Brain (organoid and tissue), 16 donors: ENCODE measurements at places on chromosomes 13 and 19.

GRCh38 chr19:16433986-16434385 lies 37.8 kb downstream of the EPS15L1 start:
- no peak for DNase-seq

- no peak for DNase-seq
These were observed 2.3 kb downstream of the ATP13A1 start for GRCh38 chr19:19661141-19661674.

GRCh38 chr13:98939660-98940191 lies 38.1 kb downstream of the DOCK9 start:
- DNase-seq = no peak

DNA sequence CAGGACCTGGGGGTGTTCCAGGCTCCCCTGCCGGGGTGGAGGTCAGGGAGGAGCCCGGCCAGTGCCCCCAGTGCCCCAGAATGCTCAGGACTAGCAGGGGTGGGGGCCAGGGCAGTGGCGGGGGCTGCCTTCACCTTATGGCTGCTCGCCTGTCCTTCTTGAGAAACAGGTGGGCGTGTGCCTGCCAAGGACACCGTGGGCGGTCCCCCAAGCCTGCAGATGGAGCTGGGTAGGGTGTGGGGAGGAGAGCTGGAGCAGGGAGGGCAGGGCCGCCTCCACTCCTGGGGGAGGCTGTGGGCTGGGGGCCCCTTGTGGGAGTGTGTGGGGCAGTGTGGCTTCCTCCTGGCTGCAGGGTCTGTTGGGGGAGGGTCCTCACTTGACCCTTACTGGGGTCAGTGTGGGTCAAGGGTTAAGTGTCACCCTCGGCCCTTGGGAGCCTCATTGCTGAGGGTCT lies 160.1 kb downstream of the KDM4B start:
- no peak for DNase-seq

DNA sequence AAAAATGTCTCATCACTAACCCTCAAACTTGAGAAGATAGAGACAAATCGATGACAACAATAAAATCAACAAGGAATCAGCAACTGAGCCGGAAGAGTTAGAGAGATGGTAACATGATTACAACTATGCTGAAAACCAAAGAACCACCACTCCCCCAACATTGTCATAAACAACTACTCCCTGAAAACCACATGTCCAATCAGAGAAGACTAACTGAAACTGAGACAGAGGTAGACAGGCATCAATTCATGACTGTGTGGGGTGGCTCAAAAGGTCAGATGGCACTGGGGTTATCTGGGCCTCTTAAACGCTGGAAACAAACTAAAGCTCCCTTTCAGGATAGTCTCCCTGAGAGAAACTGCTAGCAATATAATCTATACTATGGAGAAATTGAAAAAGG lies 488.8 kb downstream of the KCTD12 start:
- DNase-seq = no peak

GRCh38 chr13:112973577-112973951 lies 4.5 kb downstream of the MCF2L start:
- no peak for DNase-seq

- DNase-seq = no peak
These were observed 15.2 kb downstream of the ERFL start for GRCh38 chr19:41912899-41913537.

GRCh38 chr19:41936961-41937360 lies 8.7 kb upstream of the ERFL start:
- no peak for DNase-seq

DNA sequence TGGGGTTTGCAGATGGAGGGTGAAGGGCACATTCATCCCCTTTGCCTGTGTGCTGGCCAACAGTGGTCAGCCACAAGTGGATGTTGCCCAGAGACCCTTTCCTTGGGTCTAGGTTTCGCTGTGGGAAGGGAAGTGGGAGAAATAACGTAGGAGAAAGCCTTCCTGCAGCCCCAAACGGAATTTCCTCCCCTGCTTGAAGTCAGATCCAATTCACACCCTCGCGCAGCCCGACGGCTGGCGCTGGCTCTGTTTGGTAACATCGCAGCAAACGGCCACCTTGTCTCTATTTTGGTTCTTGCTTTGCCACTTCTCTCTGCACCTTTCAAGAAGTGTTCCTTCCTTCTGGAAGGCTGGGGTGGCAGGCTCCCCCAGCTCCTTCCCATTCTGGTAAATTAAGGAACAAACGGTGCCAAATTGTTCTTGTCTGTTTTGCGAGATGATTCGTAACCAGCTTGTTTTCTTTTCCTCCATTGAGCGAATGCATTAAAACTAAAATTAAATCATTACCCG lies 45.4 kb downstream of the CHST8 start:
- DNase-seq = no peak

GRCh38 chr13:64028551-64028950 lies 2612.9 kb upstream of the PCDH20 start:
- DNase-seq = no peak

DNA sequence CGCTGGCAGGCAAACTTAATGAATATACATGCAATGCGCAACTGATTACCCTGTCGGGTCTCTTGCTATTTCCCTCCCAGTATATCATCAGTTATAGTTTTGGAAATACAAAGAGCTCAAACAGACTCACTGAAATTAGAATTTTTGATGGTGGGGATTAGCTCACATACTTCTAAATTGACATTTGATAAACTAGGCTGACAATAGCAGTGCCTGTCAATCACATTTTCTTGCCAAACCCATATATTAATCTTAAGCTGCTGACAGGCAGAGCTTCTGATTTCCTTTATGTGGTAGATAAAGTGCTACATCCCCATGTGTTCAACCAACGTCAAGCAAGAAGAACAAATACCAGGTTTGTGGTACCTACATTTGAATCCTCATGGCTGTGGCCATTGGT lies 241.6 kb downstream of the DNAJC15 start:
- no peak for DNase-seq

DNA sequence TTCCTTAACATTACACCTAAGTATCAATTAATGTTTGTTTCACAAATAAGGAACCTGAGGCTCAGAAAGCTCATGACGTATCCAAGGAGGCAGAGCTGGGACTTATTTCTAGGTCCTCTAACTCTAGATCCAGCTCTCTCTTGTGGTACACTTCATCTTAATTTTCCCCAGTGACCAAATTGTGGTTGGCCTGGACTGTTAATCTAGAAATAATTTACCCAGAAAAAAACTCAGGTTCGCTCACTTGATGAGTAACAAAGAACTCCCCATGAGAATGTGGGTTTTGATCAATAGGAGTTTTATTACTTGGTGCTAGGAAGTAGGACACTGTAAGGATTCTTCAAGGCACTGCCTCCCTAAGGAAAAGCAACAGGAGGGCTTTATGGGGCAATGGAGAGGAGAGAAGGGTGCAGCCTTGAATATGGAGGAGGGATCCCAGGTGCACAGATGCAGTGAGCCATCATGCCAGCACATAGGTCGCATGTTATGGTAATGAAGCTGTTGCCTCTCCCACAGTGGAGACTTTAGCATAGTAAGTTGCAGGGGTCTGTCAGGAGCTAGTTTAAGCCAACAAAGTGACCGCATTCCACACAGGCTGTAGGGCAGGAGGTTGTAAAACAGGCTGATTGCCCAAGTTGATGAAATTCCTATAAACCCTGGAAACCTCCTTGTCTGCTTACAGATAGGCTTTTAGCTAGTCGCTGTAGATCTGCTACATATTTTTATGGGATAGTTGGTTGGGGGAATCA lies 14.7 kb downstream of the RAP2A start:
- no peak for DNase-seq

DNA sequence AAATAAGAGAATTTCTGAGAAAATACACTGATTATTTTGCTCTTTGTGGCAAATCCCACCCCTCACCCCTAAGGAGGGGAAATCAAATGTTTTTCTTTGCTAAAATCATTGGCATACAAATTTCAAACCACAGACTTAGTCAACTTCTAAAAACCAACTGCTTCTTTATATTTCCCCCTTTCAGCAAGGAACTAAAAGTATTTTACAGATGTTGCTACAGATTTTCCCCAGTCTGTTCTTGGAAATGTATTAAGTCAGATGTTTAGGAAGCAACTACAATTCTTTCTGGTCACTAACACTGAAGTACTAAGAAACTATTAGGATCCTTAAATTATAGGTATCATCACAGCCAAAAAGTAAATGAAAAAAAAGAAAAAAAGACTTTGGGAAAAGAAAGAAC lies 6.9 kb downstream of the MTMR6 start:
- no peak for DNase-seq

DNA sequence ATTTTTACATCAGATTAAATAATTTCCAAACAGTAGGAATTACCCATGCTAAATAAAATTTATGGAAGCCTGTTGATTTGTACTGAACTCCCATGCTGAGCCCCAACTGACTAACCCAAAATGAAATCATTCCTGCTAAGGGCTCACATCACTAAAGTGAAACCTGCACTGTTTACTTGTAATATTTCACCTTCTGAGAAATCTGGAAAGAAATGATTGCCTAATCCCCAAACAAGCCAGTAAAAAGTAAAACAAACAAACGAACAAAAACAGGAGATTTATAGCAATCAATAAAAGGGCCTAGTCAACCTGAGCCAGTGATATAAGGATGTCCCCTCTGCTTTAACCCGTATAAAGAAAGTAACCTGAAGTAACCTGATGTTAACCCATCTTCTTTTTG lies 1599.8 kb downstream of the OLFM4 start:
- no peak for DNase-seq

- DNase-seq = no peak
These were observed 9.9 kb upstream of the C5AR2 start for GRCh38 chr19:47322058-47322457.

DNA sequence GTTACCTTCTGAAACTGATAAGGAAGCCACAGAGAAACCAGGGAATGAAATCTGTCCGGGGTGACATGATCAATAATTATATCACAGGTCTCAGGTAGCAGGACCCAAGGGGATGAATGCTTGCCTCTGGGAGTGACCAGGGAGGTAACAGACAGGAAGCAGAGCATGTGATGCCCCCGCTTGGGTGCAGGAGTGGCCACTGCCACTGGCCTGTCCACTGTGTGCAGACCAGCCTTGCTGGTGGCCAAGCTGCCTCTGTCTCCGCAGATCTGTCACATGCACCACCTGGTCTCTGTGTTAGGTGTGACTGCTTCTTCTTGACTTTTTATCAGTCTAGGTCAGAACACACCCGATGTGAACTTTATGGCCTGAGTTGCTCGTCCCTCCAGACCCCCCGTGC lies 71.8 kb downstream of the PEPD start:
- DNase-seq = no peak

DNA sequence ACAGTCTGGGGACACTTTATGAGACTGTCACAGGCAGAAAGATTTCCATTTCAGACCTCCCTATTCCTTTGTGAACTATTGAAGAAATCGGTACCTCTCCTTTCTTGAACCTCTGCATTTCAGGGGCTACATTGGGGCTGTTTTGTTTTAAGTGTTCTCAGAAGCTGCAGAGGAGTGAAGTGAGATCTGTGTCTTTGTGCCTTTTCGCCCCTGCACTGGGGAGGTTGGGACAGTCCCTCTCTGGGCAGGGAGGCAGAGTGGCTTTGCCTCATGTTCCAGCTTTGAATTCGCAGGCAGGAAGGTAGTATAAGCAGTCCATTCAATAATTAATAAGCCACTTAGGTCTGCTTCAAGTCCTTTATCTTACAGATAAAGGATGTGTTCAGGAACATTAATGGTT lies 9.5 kb upstream of the AMER2 start:
- no peak for DNase-seq

GRCh38 chr13:65763811-65764210 lies 1466.3 kb downstream of the PCDH9 start:
- DNase-seq = no peak

- peak; percentile 74 for DNase-seq
These were observed at the start of gene CHST8 for GRCh38 chr19:33621811-33622504. Gene CHST8, plus strand, starts transcription at chr19:33621953. Its CDS starts 67,309 bp downstream, at chr19:33689262.

GRCh38 chr13:101930331-101930730 lies 471.5 kb downstream of the FGF14 start:
- DNase-seq = no peak

- no peak for DNase-seq
These were observed at the start of gene GIPR for GRCh38 chr19:45667620-45668341. Gene GIPR, plus strand, starts transcription at chr19:45668221. Its CDS starts 1,300 bp downstream, at chr19:45669521.

DNA sequence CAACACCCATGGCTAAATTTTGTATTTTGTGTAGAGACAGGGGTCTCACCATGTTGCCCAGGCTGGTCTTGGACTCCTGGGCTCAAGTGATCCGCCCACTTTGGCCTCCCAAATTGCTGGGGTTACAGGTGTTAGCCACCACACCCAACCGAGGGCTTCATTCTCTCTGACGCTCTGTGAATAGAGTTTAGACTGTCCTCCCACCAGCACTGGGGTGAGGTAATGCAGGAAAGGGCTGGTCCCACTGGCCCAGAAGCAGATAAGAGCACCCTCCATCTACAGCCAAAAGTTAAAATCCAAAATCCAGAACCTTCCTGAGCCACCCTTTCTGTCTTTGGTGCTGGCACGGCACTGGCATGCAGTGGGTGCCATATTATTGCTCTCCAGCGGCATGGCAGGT lies 31.8 kb upstream of the HOMER3 start:
- no peak for DNase-seq

GRCh38 chr19:49247676-49248075 lies 77.3 kb downstream of the SLC6A16 start:
- DNase-seq = no peak

DNA sequence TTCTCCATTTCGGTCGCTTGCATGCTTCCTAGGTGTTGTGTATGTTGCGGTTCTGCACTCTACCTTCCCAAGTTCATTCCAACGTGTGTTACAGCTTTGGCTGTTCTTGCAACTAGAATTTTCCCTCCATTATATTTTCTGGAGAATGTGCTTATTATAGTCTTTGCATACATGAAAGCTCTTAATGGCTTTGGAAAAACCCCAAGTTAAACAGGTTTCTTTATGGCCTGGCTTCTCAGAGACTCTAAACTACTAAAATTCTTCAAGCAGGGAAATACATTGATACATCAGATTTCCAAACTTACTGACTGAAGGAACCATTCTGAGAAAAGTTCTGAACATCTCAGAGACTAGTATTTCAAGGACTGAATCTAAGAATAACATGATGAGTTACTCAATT lies 11.9 kb downstream of the MIPEP start:
- DNase-seq = no peak

GRCh38 chr13:27359199-27359821 lies 65.1 kb upstream of the GTF3A start:
- DNase-seq = peak; percentile 87

DNA sequence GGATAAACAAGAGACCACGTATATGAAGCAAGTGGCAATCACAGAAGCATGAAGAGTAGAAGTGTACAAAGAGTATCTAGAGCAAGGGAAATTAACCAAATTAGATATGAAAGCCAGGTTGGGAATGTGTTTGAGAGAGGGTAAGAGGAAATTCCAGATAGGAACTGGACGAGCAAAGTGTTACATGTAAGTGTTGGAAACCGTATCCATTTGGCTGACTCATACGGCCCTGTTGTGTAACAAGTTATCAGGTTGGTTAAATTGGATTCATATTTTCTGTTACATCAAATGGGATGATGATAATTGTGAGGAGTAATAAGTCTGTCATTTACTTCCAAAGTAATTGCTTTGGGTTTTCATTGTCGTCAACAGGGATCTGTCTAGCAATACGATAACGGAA lies 46.7 kb downstream of the RXFP2 start:
- no peak for DNase-seq

- DNase-seq = no peak
These were observed 70.3 kb upstream of the MCF2L start for GRCh38 chr13:112898621-112899280.

GRCh38 chr19:49400029-49400428 lies 12.0 kb downstream of the KASH5 start:
- no peak for DNase-seq

- DNase-seq = no peak
These were observed 251.1 kb downstream of the EFNB2 start for GRCh38 chr13:106284358-106284757.
